ENCODE measurements at places on chromosomes 2 and 18. TPM values are rescaled to one million over a fixed set of nuclear protein-coding genes. Genes with fewer than 3 reads are reported as not detected.

Gene BOLL
- total RNA-seq, result not detected

Gene GPR55
- total RNA-seq, result 4.0 TPM

Gene ERBB4
- total RNA-seq, result 0.09 TPM

DNA sequence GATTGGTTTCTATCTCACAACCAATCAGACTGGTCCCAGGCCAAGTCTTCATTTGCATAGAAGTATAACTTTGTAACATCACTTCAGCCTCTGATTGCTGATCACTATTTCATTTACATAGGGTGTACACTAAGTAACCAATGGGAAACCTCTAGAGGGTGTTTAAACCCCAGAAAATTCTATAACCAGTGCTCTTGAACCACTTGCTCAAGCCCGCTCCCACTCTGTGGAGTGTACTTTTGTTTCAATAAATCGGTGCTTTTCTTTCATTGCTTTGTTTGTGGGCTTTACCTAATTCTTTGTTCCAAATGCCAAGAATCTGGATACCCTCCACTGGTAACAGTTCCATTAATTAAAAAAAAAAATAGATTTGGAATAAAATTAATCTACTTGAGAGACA is 77.0 kb downstream of the TMEFF2 start:
- DNase-seq, result no peak

GRCh38 chr2:190205657-190206056 is 114.0 kb downstream of the HIBCH start:
- no peak for DNase-seq

GRCh38 chr2:20530520-20530919 is 83.6 kb downstream of the RHOB start:
- no peak for DNase-seq

DNA sequence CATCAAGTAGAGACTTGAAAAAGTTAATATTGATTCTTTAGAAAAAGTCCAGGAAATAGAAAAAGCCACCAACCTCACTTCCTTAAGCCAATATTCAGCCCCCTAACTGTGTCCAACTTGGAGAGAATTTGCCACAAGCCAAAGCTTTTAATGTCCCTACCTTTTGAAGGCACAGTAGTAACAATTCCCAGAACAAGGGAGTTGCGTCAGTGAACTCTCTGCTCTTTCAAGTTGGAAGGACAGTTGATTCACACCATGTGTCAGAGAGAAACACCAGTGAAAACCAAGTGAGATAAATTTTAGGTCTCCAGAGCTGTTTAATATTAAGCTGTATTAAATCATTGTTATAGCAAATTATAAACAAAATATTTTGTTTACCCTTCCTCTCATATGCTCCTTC is 66.1 kb downstream of the EXOC6B start:
- no peak for DNase-seq

DNA sequence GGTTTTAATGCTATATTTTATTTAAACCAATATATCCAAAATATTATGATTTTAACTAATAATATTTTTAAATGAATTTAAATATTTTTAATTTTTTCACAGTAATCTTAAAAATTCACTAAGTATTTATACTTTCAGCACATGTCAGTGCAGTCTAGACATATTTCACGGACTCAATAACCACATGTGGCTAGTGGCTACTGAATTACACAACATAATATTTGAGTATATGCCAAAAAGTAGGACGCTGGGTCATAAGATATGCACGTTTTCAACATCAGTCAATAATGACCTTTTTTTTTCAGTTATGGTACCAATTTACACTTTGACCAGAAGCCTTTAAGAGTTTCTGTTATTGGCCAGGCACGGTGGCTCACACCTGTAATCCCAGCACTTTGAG is 117.7 kb downstream of the GFPT1 start:
- DNase-seq, result no peak
